ENCODE measurements at places on chromosomes 6 and 20.
A peak's percentile ranks its signal among the peaks of the same experiment; 100 is the strongest.

GRCh38 chr6:131065112-131065823, 2.2 kb upstream of the EPB41L2 start:
- peak; percentile 53 for DNase-seq

GRCh38 chr20:35296101-35296554, 3.9 kb upstream of the FAM83C start:
- DNase-seq: no peak

- DNase-seq: no peak
Measured at GRCh38 chr6:166691746-166692145, 64.7 kb upstream of the RPS6KA2 start.

DNA sequence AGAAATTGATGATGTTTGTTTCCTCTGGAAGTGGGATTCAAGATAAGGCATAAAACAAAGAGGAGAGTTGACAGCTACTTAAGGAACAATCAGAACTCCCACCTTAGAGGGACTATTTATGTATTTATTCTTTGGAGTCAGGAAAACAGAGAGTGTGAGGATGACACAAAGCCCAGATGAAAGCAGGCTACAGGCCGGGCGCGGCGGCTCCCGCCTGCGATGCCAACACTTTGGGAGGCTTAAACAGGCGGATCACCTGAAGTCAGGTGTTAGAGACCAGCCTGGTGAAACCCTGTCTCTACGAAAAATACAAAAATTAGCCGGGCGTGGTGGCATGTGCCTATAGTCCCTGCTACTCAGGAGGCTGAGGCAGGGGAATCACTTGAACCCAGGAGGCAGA, 393.0 kb upstream of the PLCB4 start:
- no peak for DNase-seq

- no peak for DNase-seq
Measured at GRCh38 chr6:150691463-150691862, 91.8 kb downstream of the PLEKHG1 start.

DNA sequence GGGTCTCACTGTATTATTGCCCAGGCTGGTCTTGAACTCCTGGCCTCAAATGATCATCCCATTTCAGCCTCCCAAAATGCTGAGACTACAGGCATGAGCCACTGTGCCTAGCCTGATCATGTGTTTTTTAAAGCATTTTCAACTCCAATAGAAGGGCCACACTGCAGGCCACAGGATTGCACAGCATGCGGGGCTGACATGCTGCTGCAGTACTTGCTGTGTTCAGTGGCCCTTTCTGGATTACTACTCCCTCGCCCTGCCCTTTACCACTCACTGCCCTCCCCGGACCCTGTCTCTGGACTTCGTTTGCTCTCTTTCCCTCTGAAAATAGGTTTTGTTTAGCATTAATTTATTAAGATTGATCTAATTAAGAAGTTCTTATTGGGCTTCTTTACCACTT, 37.3 kb downstream of the HECA start:
- no peak for DNase-seq

DNA sequence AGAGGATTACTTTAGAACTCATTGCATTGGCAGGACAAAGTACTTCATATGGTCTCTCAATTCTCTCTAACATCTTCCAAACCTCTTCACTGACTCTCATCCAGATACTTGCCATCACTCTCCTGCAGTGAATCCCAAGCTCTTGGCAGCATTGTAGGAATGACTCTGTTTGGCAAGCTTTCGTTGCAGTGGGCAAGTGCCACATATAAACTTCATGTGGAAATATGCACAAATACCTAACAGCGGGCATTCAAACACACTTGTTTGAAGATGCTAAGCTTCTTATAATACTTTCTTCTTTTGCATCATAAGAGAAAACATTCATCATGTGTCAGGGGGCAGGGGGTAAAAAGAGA, 86.2 kb upstream of the F13A1 start:
- no peak for DNase-seq

DNA sequence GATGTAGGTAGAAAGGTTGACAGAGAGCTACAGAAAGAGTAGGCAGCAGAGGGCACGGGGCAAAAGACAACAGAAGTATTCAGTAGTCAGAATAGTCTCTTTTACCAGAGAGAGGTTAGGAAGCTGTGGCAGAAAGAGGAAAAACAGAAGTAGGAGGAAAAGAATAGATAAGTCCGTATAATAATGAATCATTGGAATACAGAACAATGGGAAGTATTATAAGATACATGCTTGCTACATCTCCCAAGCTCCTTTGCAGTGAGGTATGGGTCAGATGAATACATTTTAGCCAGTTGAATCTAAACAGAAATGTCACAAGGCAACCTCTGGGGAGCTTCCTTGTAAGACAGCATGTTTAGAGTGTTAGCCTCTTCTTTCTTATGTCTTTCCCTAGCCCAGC, 570.5 kb upstream of the CITED2 start:
- DNase-seq: no peak

GRCh38 chr6:9875605-9876353, 539.1 kb downstream of the TFAP2A start:
- no peak for DNase-seq

DNA sequence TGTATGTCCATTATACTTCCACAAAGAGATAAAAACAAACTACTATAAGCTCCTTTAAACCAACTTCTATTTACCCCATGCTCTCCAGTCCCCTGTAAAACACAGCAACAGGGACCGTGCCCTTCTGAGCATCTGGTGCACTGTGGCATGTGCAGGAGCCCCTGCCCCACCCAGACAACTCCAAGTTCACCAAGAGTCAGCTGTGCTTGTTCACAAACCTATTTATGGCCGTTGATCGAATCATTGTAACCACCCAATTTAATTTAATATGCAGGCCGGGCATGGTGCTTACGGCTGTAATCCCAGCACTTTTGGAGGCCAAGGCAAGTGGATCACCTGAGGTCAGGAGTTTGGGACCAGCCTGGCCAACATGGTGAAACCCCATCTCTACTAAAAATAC, 13.7 kb upstream of the BLCAP start:
- no peak for DNase-seq

- no peak for DNase-seq
Measured at GRCh38 chr20:49308875-49309274, 31.0 kb upstream of the ZNFX1 start.

DNA sequence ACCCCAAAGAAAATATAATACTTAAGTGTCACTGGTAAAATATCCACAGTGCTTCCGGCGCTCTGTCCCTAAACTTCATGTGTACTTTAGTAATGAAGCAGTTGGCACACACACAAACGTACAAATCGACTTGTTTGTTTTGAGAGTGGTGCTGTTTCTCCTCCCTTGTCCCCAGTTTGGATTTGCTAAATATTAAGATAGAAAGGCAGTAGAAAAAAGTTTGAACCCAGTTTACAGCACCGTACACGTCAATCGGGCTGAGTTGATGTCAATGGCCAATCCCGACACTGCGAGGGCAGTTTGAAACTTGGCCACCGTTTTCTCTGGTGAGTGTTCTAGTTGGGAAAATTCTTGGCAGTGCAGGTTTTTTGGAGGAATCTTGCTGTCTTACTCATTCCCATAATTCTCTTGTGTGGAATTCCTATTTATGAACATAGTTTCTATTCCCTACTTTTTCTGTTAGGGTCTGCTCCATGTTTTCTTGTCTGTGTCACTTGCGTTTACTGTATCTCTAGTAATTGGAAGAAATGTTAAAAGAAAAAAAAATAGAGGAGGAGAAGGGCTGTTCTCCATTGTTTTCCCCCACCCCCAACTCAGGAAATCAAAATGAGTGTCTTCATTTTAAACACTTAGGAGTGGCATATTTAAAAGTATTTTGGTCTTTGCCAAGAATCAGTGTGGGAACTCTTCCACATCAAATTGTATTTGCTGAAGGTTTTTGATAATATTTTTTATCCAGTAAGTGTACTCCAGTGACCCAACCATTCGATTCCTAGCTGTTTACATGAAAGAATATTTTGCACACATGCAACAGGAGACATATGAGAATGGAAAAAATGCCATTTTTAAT, 72.3 kb downstream of the OR2B2 start:
- peak; percentile 77 for DNase-seq

DNA sequence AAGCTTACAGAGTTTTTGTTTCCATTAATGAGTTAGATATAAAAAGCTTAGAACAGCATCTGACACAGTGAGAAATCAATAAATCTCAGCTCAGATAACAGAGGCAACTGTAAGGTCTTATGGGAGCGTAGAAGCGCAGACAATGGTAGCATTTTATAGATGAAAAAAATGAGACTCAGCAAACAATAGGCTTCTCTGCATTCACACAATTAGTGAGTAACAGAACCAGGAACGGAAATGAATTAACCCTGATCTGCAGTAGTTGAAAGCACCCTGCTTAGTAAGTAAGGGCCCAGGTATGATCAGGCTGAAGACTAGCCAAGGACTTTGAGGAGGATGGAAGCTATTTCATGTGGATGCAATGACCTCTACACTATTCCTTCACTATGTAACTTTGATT, 147.2 kb upstream of the EYA4 start:
- DNase-seq: no peak

- peak; percentile 41 for DNase-seq
Measured at GRCh38 chr6:131197716-131198115, 62.4 kb downstream of the AKAP7 start.

DNA sequence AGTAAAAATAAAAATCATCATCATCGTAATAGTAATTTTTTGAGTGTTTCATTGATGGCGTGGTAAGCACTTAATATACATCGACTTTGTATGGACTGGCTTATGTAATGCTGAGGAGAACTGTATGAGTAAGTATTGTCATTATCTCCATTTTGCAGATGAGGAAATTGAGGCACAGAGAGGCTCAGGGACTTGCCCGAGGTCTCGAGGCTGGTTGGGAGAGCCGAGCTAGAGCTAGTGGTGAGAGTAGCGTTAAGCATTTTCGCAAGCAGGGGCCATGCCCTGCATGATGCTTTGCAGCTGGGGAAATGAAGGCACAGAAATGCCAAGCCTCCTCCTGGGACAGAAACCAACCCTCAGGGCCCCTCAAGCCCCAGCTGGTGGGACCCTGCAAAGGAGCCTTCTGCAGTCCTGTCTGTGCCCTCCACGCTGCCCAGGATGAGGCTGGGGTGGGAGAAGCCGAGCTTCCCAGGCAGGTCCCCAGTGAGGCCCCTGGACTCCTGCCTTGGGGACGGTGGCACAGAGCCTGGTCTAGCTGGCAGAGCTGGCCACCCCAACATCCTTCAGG, 31.1 kb upstream of the STX16 start:
- peak; percentile 13 for DNase-seq

- peak; percentile 66 for DNase-seq
Measured at GRCh38 chr6:52735071-52735470, 28.2 kb downstream of the GSTA2 start.

- no peak for DNase-seq
Measured at GRCh38 chr20:49965781-49966305, 16.9 kb upstream of the SNAI1 start.

- peak; percentile 13 for DNase-seq
Measured at GRCh38 chr6:30879684-30880427, 4.5 kb upstream of the DDR1 start.

DNA sequence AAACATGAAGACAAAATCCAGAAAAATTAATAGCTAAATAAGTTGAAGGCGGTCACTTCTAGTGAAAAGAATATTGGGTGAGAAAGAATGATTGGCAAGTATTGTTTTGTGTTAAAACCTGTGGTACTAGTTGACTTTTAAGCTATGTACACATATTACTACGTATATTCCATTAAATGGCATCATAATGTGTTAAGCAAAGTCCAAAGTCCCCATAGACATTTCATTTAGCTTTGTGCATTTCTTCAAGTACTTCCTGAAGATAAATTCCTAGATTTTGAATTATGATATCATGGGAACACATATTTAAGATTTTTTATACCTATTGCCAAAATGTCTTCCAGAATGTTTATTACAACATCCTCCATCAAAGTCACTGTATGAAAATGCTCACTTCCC, 272.7 kb upstream of the IRAK1BP1 start:
- DNase-seq: no peak

- no peak for DNase-seq
Measured at GRCh38 chr6:37052027-37052628, 46.7 kb downstream of the FGD2 start.

GRCh38 chr6:88585276-88585692, 378.1 kb downstream of the RNGTT start:
- no peak for DNase-seq

DNA sequence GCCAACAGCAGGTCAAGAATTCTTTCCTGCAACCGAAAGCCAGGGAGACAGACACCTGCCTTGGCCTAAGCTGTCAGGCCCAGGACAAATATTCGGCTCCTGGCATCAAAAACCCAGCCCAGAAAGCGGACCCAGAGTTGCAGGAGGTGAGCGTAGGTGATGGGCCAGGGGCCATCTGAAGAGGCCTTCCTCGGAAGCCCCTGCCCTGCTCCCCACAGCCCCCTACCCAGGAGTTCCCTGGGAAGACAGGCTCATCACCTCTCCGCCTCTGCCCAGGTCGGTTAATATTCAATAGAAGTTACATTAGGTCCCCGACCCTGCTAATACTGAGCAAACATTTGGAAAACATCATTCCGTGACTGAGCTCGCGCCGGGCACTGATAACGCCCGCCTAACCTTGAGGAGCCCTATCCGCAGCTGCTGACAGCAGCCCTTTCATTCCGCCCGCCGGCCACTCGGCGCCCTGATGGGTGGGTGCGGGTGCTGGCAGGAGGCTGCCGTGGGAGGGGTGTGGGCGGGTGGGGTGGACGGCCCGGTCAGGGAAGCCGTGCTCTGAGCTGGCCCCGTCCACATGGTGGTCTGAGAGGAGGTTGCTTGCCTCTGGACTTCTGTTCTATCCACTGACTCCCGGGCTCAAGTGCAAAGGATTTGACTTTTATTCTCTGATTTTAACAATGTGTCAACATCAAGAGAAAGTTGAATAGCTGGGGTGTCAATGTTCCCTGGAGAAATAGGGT, 55.7 kb downstream of the HNF4A start:
- peak; percentile 63 for DNase-seq

DNA sequence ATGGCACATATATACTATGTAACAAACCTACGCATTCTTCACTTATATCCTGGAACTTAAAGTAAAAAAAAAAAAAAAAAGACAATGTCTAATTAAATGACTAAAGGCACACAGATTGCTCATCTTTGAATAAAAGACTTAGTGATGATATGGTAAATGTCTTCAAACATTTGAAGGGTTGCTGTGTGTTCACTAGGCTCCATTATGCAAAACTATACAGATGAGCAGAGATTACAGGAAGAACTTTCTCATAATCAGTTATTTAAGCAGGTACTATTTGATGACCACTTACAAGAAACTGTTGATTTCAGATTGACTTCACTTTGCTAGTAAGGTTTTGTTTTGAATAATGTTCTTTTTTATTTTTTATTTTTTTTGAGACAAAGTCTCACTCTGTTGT, 34.4 kb downstream of the DNAH8 start:
- DNase-seq: no peak

DNA sequence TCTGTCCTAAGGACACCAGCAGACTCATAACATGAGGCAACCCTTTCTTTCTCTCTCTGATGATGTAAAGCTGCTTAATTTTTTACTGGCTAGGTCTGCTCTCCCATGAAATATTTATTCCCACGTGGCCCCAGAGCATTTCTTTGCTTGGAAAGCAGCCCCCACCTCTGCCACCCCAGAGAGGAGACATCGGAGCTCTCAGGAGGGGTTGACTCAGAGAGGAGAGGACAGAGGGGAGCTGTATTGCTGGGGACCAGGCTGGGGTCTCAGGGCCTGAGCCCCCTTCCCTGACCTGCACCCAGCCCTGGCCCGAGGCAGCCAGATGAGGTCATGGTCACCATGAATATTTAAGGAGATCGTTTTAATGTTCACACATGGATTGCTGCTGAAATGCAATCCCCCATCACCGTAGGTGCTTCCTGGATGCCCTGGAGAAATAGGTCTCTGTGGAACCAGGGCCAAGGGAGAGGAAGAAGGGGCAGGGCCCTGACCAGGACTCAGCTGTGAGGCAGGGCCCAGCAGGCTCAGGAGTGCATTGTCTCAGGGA, 117.5 kb downstream of the DLL1 start:
- DNase-seq: no peak

Data from Peyer's patch (tissue), 4 donors.